T-helper 9 cell (primary cell): ENCODE measurements at places on chromosomes 2 and 18.

DNA sequence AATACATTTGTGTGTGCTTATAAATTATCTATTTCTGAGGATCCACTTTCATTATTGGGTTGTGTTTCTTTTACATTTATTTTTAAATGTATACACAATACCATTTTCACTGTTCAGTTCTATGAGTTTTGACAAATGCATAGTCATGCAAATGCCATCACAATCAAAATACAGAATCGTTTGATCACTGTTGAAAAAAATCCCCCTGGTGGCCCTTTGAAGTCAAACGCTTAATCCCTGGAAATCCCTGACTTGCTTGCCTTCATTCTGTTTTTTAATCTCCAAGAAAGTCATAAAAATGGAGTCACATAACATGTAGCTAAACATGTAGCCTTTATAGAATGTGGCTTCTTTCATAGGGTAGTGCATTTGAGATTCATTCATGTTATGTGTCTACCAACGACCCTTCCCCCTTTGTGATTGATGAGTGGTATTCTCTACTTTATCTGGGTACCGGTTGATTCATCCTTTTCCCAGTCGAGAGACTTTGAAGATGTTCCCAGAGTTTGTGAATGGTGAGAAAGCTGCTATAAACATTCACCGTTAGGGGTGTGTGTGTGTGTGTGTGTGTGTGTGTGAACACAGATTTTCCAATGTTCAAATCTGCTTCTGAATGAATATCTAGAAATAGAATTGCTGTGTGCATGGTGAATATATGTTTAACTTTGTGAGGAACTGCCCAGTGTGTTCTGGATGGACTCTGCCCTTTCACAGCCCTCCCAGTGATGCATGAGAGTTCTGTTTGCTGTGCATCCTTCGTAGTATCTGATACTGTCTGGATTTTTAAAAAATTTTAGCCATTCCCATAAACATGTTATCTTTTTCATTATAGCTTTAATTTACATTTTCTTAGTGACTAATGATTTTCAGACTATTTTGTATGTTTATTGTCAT, 173.6 kb downstream of the GALR1 start:
- no peak for DNase-seq

- DNase-seq = no peak
These were observed 513.2 kb downstream of the RNF144A start for GRCh38 chr2:7430421-7430868.

DNA sequence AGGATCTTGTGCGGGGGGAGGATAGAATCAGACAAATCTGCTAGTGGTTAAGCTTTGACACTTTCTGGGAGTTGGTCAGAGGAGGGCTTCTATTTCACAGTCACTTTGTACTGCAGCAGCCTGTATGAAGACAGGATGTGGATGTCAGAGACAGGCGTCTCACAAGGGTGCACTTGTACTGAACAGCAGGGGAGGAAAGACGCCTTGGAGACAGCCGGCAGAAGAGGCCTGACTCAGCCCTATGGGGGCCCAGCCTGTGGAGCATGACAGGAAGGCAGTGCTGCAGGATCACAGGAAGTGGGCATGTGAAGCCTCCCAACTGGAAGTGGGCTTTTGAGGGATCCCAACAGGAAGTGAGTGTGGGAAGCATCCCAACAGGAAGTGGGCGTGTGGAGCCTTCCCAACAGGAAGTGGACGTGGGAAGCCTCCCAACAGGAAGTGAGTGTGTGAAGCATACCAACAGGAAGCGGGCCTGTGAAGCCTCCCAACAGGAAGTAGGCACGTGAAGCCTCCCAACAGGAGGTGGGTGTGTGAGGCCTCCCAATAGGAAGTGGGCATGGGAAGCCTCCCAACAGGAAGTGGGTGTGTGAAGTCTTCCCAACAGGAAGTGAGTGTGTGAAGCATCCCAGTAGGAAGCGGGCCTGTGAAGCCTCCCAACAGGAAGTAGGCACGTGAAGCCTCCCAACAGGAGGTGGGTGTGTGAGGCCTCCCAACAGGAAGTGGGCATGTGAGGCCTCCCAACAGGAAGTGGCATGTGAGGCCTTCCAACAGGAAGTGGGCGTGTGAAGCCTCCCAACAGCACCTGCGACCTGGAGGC, 212.3 kb downstream of the SNTG2 start:
- peak; percentile 10 for DNase-seq

DNA sequence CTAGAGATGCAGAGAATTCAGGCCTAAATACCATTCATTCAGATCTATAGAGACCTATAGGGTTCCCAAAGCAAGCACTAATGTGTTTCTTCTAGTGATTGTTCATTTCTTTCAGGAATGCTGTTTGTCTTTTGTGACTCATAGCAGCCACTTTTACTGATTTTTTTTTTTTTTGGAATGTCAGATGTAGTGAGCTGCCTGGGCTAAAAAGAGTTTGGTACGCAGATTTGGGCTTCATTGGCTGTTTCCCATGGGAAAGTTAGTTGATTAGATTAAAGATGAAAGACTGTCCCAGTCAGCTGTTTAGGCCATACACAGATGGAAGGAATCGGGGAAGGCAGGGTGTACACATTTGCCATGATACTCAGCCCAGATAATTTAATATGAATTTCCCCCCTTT, 87.6 kb downstream of the CDC42EP3 start:
- no peak for DNase-seq

DNA sequence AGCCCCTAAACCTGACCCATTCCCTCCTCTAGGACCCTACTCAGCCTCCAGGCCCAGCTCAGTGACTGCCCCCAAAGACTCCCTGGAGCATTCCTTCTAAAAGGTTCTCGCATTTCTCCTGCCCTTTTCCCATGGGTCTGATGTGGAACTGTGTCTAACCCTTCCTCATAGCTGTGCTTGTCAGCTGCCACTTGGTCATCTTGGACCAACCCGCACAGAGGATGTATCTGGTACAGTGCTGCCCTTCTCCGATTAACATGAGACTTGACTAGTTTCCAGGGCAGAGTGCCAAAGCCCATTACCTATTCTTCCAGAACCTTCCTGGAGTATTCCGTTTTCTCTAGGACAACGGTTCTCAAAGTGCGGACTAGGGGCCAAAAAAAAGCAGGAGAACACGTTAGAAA, 518 bp upstream of the NFU1 start:
- no peak for DNase-seq

GRCh38 chr2:68709421-68709911, 25.1 kb upstream of the ARHGAP25 start:
- DNase-seq = no peak

- DNase-seq = no peak
These were observed 272.9 kb downstream of the PAX3 start for GRCh38 chr2:222025881-222026271.

GRCh38 chr2:220068846-220069245, 441.4 kb downstream of the SLC4A3 start:
- no peak for DNase-seq

- DNase-seq = no peak
These were observed 192.8 kb upstream of the SALL3 start for GRCh38 chr18:78786776-78787175.

GRCh38 chr2:199716807-199717586, 134.0 kb downstream of the FTCDNL1 start:
- DNase-seq = no peak

- no peak for DNase-seq
These were observed 65.7 kb downstream of the SPRED2 start for GRCh38 chr2:65366595-65367125.

DNA sequence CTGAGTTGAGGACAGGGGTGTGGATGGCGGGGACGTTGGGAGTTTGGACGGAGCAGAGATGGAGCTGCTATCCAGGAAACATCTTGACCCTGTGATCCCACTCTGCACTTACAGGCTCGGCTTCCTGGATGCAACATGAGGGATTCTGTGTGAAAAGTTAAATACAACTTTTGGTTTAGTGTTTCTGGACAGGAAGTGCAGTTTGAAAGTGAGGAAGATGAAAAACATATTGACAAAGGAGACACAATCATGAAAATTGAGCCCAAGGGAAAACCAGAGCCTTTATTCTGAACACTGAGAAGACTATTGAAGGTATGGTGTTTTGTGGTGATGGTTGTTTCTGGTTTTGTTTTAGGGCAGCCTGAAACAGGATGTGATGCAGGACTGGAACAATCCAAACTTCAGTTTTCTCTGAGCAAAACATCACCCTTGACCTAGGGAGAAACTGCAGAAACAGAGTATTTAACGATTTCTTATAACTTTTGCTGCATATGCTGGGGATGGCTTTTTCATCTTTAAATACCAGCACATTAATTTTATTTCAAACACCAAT, 76.5 kb upstream of the RFX8 start:
- no peak for DNase-seq

GRCh38 chr2:167340322-167340721, 452.0 kb downstream of the XIRP2 start:
- no peak for DNase-seq

DNA sequence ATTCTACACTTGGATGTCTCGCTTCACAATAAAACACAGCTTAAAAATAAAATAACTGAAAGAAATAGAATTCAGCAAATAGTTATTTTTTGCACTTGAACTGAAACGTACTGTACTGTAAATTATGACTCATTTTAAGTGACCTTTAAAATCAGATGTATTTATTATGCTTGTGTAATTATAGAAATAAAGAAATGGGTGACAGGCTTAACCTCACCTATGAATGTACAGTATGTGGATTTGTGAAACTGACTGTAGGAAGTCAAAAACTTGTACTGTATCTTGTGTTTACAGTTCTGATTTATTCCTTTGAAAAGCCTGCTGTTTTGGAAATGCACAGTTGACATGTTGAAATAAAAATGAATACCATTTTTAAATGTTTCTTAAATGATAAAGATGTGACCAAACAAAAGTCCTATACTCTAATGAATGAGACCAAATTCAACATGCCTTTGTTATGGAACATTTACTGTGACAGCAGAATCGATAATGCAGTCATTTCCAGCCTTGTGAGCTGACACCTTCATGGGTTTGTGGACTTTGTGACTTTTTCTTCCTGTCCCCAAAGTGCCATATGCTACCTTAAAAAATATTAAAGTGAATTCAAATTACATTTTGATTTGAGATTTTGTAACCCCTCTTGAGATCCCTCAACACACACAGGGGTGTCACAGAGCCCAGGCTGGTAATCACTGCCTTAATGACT, 32.7 kb downstream of the NEMP2 start:
- no peak for DNase-seq

GRCh38 chr2:151906633-151906998, 78.4 kb upstream of the ARL5A start:
- no peak for DNase-seq

DNA sequence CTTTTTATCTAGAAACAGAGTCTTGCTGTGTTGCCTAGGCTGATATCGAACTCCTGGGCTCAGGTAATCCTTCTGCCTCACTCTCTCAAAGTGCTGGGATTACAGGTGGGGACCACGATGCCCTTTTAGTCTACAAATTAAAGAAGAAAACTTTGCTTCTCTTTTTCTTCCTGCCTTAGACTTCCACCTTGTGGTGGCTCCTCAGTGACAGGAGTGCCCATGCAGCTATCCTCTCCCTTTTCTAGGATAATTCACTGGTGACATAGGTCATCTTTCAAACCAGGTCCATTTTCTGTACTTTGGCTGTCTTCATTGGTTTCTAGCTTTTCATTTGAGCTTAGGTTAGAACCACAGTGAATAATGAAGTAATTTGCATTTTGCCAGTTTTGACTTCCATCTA, 13.6 kb downstream of the DCAF17 start:
- no peak for DNase-seq

- DNase-seq = no peak
These were observed 25.9 kb upstream of the PEX13 start for GRCh38 chr2:60991644-60992043.

DNA sequence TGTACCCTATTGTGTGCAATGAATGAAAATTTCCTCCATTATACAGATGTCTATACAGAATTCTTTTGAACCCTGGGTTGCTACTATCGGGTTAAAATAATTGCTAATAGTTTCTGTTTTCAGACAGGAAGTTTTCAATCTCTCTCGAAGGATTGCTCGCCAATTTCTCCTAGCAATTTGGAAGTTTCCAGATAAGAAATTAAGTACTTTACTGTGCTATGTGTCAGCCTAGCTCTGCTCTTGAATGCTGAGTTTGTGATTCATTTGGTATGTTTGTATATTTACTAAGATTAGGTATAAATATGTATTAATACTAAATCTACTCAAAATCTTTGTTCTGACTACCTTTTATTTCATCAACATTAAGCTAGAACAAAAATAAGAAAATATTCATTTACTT, 74.6 kb upstream of the ARL5A start:
- no peak for DNase-seq

DNA sequence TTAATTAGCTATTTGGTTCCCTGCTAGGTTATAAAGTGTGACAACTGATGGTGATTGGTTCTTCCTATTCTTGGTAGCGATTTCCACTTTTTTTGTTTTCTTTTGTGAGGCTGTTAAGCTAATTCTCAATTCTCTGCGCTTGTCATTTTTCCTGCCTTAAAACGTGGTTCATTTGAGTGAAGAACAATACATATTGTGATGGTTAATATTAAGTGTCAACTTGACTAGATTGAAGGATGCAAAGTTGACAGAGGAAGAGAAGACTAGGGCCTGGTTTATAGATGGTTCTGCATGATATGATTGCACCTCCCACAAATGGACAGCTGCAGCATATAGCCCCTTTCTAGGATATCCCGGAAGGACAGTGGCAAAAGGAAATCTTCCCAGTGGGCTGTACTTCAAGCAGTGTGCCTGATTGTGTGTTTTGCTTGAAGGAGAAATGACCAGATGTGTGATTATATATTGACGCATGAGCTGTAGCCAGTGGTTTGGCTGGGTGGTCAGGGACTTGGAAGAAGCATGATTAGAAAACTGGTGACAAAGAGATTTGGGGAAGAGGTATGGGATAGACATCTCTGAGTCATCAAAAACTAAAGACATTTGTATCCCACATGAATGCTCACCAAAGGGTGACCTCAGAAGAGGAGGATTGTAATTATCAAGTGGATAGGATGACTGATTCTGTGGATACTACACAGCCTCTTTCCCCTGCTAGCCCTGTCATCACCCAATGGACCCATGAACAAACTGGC, 39.4 kb upstream of the ZNF804A start:
- no peak for DNase-seq

DNA sequence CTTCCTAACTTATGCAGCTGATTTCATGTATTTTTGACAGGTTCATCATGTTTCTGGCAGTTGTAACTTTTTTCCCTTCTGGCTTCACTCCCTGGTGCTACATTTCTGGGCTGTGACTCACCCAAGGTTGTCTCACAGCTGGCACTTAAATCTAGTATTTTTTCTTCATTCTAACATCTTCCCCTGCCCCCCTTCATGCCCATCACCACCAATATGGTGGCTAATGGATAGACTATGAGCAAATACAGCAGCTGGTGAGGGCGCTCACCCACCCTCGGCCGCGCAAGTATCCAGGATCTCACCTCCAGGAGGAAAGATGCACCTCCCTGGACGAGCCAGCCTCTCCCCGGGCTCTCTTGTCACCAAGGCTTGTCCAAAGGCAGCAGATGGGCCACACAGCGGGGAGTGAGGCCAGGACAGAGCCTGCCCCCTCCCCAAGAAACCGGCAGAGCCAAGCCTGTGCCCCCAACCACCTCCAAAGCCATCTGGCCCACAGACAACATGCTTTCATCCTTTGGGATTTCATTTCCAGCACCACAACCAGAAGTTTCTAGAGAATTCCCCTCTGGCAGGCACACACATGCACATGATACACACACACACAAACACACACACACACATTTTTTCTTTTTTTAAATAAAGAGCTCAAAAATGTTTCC, 39.1 kb downstream of the ATOH8 start:
- no peak for DNase-seq
